C1 segment of cervical spinal cord (tissue), 14 donors: ENCODE measurements at places on chromosomes 4 and X.

- DNase-seq: no peak
These were observed 20.8 kb downstream of the RLIM start for GRCh38 chrX:74593593-74593992.

DNA sequence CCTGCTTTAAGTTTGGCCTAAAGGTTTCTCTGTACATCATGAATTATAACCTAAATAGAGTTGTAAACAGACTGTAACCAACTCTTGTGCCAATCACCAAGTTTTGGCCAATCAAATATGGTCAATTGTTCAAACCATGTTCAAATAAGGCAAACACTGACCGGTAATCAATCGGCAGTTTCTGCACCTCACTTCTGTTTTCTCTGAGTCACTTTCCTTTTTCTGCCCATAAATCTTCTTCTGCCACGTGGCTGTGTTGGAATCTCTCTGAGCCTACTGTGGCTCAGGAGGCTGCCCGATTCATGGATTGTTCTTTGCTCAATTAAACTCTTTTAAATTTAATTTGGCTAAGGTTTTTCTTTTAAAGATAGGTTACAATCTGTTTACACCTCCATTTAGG lies 16.5 kb upstream of the ENPP6 start:
- DNase-seq: no peak

GRCh38 chr4:78370631-78371372 lies 180.8 kb upstream of the ANXA3 start:
- no peak for DNase-seq

DNA sequence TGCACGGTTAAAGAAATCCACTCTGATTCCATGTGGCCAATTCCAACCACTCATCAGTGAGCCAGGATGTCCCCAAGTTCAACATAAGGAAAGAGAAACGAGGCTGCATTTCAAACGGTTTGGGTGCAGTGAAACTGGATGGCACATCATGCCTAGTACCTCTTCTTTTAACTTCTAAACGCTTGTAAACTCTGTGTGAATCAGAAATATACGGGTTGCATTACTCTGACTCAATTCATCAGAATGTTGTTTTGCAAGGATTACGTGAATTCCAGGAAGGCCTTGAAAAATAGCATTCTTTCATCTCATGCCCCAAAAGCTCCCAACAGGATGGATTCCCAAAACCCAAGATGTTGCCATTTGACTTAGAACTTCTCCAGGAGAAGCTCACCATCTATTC lies 270.4 kb downstream of the LDB2 start:
- DNase-seq: no peak

DNA sequence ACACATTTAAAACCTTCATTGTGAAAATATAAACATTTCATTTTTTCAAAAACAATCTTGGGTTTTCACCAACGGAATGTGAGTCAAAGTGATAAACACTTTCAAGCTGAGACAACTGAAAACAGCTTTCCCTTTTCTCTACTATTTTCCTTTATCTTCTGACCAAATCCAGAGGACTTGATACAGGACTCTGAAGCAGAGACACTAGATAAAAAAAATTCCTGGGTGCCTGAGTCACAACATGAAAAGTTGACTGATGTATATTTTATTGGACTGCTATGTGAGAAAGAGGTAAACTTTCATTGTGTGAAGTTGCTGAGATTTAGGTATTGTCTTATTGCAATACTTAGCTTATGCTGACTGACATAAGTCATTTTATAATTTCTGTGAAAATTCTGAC lies 411.2 kb downstream of the SPOCK3 start:
- DNase-seq: no peak

DNA sequence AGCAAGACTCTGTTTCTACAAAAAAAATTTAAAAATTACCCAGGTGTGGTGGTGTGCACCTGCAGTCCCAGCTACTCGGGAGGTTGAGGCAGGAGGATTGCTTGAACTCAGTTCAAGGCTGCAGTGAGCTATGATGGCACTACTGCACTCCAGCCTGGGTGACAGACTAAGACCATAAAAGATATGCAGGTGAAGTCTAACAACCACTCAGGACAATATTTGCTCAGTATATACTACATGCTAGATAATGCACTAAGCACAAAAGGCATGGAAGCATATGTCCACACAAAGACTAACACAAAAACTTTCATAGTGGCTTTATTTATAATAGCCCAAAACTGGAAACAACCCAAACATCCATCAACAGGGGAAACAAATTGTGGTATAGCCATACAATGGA lies 57.7 kb upstream of the TXK start:
- DNase-seq: no peak

- no peak for DNase-seq
These were observed 40.4 kb downstream of the HPGDS start for GRCh38 chr4:94302191-94302590.

DNA sequence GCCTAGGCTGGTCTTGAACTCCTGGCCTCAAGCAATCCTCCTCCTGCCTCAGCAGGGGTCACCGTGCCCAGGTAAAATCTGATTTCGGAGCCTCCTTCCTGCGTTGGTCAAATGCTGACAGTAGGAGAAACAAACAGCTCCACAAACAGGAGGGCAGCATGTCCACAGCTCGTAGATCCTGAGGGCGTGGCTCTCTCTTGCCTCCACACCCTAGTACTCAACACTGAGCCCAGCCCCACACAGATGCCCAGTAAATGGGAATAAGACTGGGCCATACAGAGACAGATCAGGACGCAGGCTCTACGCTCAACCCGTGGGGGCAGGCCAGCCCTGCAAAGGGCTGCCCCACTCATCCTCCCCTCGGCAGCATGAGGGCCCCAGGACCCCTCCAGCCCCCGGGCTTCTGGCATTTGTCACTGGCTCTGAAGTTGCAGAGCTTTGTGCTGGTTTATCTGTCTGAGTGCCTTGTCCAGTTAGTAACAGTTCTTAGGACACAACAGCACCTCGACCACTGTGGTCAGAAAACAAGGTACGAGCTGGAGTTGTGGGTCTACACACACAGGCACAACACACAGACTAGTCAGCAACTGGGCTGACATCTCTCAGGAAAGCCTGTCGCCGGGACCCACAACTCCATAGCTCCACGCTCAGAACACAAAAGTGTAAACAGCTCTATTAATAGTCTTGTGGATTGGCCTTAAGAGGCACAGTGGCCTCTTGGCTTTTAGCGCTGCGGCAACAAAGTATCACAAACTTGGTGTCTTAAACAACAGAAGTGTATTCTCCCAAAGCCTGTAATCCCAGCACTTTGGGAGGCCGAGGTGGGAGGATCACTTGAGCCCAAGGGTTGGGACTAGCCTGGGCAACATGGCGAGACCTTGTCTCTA lies 5.2 kb downstream of the TNIP2 start:
- no peak for DNase-seq

DNA sequence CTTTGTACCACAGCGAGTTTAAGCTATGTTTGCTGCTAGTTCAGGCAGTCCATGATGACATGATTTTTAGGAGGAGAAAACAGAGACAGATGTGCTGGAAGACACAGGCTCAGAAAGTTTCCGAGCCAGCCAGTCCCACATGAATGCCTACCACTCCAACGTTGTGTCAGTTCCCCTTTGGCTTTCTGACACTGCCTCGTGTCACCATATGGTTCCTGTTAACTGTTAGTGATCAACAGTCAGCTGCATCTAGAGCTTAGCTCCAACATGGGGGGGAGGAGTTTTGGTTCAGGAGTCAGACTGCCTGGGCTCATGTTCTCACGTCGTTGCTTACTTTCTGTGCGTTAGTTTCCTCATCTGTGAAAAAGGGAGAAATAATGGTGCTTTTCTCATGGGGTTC lies 343.7 kb downstream of the MID1IP1 start:
- no peak for DNase-seq

- DNase-seq: no peak
These were observed 276.6 kb downstream of the BCOR start for GRCh38 chrX:39820938-39821708.

DNA sequence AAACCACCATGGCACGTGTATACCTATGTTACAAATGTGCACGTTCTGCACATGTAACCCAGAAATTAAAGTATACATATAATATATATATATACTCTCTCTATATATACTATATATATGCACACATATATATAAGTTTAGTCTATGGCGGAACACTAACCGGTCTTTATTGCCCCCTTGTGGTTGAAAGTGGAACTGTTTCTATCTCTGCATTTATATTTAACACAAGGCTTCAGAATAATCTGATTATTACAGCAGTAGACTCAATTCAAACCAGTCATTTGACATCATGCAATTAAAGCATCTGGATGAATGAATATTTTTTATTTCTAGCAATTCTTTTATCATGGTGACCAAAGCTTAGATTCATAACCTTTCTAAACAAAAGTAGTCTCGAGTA lies 14.6 kb downstream of the RAB9B start:
- no peak for DNase-seq

GRCh38 chrX:16204538-16204937 lies 37.3 kb downstream of the MAGEB17 start:
- no peak for DNase-seq

GRCh38 chr4:115781528-115782146 lies 668.2 kb upstream of the NDST4 start:
- DNase-seq: no peak

- no peak for DNase-seq
These were observed 618.1 kb downstream of the PPP4R3C start for GRCh38 chrX:26845056-26845455.

DNA sequence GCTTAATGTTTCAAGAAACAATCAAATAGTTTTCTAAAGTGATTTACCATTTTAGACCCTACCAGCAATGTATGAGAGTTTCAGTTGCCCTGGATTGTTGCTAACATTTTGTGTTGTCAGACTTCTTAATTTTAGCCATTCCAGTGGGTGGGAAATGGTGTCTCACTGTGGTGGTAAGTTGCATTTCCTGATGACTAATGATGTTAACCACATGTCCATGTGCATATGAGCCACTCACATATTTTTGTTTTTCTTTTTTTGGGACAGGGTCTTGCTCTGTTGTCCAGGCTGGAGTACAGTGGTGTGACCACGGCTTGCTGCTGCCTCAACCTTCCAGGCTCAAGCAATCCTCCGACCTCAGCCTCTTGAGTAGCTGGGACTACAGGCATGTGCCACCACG lies 48.3 kb downstream of the MED28 start:
- no peak for DNase-seq

GRCh38 chr4:159446266-159446976 lies 343.5 kb downstream of the RAPGEF2 start:
- DNase-seq: peak; percentile 25

DNA sequence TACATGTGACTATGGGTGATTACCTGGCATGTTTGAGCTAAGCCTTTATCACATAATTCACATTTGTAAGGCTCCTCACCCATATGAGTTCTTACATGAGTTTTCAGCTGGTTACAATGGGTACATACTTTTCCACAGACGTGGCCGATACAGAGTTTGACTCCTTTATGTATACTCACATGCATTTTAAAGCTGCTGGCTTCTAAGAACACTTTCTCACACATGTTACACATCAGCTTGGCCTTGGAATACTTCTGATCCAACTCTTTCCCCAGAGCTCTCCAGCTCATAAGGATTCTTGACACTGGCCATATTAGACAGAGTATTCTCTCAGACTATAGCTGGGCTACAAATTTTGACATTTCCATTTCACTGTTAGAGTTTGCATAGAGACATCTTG lies 66.3 kb downstream of the TAB3 start:
- DNase-seq: no peak

DNA sequence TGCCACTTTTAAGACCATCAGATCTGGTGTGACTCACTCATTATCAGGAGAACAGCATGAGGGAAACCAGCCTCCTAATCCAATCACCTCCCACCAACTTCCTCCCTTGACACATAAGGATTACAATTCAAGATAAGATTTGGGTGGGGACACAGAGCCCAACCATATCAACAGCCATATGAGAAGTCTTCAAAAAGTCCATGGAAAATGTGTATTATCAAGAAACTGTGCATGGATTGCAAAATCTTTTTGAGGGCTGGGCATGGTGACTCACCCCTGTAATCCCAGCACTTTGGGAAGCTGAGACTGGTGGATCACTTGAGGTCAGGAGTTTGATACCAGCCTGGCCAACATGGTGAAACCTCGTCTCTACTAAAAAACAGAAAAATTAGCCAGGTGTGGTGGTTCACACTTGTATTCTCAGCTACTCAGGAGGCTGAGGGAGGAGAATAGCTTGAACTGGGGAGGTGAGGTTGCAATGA lies 17.8 kb upstream of the RPL39 start:
- DNase-seq: no peak

GRCh38 chr4:108168671-108169523 lies at the start of gene LEF1:
LEF1 (minus strand) TSS chr4:108168932; CDS start chr4:108167767, 1,165 bp downstream.
- DNase-seq: no peak

GRCh38 chr4:26039639-26040359 lies 125.8 kb downstream of the SMIM20 start:
- no peak for DNase-seq

DNA sequence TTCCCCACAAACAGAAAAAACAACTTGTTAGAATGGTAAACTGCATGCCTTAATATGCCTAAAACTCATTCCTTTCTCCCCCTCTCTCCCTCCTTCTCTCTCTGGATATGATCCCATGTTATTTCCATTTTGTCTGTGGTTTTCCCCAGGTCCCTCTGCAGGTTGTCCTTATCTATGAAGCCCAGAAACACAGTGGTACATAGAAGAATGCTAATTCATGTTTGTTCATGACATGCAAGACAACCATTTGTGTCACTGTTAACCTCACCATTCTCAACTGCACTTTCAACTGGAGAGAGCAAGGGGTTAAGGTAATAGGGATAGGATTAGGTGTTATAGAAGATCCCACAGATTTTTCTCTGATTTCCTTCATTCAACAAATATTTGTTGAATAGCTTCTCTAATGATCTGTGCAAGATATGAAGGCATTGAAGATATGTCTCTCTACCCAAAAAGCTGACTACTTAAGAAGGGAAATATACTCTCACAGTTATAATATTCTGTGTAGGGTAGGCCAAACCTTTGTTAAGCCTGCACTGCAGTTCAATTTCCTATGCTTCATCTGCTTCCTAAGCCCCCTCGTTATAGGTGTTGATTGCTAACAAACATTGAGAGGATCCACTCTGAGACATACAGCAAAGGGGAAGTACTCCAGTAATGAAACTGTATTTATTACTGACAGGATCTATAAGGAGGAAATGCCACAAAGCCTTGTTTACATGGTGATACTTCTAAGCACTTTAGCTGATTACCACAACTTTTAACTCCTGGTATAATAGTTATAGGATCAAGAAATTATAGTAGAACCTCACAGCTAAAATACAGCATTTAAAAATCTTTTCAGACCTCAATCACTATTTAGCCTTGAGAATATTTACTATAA lies 96.1 kb downstream of the FRYL start:
- no peak for DNase-seq

GRCh38 chrX:106742193-106742592 lies 15.7 kb downstream of the RNF128 start:
- DNase-seq: no peak

- no peak for DNase-seq
These were observed 34.2 kb downstream of the CCDC158 start for GRCh38 chr4:76386566-76387305.

GRCh38 chrX:68383540-68383939 lies 49.8 kb downstream of the OPHN1 start:
- no peak for DNase-seq

GRCh38 chr4:89720981-89721380 lies 116.0 kb downstream of the SNCA start:
- no peak for DNase-seq

- DNase-seq: no peak
These were observed 19.4 kb upstream of the SMIM31 start for GRCh38 chr4:164734484-164734883.

- no peak for DNase-seq
These were observed 19.7 kb upstream of the CRMP1 start for GRCh38 chr4:5912614-5913019.

GRCh38 chr4:158817562-158818296 lies 48.9 kb downstream of the FNIP2 start:
- no peak for DNase-seq
